Nucleus accumbens (tissue), 56 donors: ENCODE measurements at places on chromosomes 7 and 10.

GRCh38 chr7:73718905-73719805 lies at the start of gene STX1A:
STX1A (minus strand) TSS chr7:73719669; CDS start chr7:73719631, 38 bp downstream.
- DNase-seq: peak; percentile 70

DNA sequence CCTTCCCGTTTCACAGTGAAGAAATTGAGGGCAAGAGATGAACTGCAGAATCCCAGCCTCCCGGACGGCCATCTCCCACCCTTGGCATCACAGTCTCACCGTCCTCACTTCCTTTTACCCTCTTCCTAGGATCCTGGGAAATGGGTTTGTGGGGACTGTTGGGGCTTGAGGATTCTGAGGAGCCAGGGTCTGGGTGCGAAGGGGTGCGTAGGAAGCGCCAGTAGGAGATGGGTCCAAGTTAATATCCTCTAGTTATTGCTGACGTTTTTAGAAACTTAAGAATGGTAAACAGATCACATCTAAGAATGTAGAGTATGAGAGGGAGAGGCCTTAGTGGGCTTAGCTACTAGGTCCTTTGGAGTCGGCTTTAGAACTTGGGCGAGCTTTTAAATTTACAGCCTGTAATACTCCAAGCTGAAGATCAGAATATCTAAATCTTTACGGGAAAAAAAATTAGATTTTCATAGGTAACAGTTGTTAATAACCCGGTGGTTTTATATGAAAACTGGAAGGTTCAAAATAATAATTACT lies 696 bp downstream of the MALSU1 start:
- no peak for DNase-seq

GRCh38 chr10:99667108-99667751 lies 7.9 kb downstream of the ENTPD7 start:
- DNase-seq: no peak

GRCh38 chr7:143988976-143989745 lies 11.0 kb upstream of the OR6B1 start:
- no peak for DNase-seq

DNA sequence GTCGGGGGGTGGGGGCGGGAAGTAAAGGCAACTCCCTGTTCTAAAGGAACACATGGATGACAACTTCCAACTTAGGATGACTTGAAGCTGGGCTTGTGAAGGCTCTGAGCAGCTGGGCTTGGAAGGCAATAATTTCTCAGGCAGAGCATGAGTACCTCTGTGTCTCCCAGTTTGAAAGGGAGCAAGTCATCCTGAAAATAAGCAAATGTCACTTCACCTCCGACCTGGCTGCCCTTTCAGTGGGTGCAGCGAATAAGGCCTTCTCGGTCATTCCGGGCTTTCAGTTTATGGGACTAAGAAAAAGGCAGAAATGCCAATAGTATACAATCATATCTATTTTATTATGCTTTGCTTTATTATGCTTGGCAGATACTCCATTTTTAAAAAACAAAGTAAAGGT lies 15.3 kb upstream of the ADAMTS14 start:
- no peak for DNase-seq
